ENCODE measurements at places on chromosomes 5 and 9. TPM values are rescaled to one million over a fixed set of nuclear protein-coding genes. Genes with fewer than 3 reads are reported as not detected.

C5orf58 gene
- total RNA-seq, result not detected

FAM120A gene
- 153 TPM for total RNA-seq

ZBED3 gene
- total RNA-seq, result 2.8 TPM

SLC26A2 gene
- total RNA-seq, result 12.6 TPM

AGXT2 gene
- total RNA-seq, result 0.17 TPM

DND1 gene
- 0.17 TPM for total RNA-seq

CDH9 gene
- not detected for total RNA-seq

All from smooth muscle cell of trachea (primary cell).